ENCODE measurements at places on chromosomes 11 and 22. TPM values are rescaled to one million over a fixed set of nuclear protein-coding genes. Genes with fewer than 3 reads are reported as not detected.

The NLRP14 gene
- total RNA-seq = not detected

The CCDC157 gene
- 3.4 TPM for total RNA-seq

The UPB1 gene
- not detected for total RNA-seq

The ME3 gene
- 38.9 TPM for total RNA-seq

The DGCR6 gene
- not detected for total RNA-seq

The MYOD1 gene
- not detected for total RNA-seq

The TUB gene
- total RNA-seq = 4.5 TPM

The ELMOD1 gene
- 0.17 TPM for total RNA-seq

The USP2 gene
- 0.84 TPM for total RNA-seq

The ACAD8 gene
- total RNA-seq = 17.7 TPM

The TRIM49 gene
- total RNA-seq = not detected

The INSC gene
- total RNA-seq = 3.5 TPM

The SPDYC gene
- not detected for total RNA-seq

The BIK gene
- 0.30 TPM for total RNA-seq

The PRCP gene
- total RNA-seq = 40.4 TPM

The ST14 gene
- 0.17 TPM for total RNA-seq

The IFTAP gene
- 31.4 TPM for total RNA-seq

The MS4A4E gene
- total RNA-seq = not detected

The P2RY6 gene
- total RNA-seq = not detected

The SPINDOC gene
- 21.7 TPM for total RNA-seq
